ENCODE measurements at places on chromosomes 2 and 18. TPM values are rescaled to one million over a fixed set of nuclear protein-coding genes. Genes with fewer than 3 reads are reported as not detected.

The LYPD1 gene
- total RNA-seq, result not detected

The UGT1A1 gene
- not detected for total RNA-seq

The FTCDNL1 gene
- total RNA-seq, result 0.48 TPM

The PPM1B gene
- total RNA-seq, result 75.5 TPM

The PREB gene
- total RNA-seq, result 109 TPM

The HOXD4 gene
- total RNA-seq, result not detected

The C2orf66 gene
- total RNA-seq, result 0.21 TPM

The ACADL gene
- not detected for total RNA-seq

The SERPINB4 gene
- total RNA-seq, result not detected

The PLEKHH2 gene
- total RNA-seq, result not detected

The RGPD3 gene
- total RNA-seq, result 0.92 TPM

The D2HGDH gene
- 36.6 TPM for total RNA-seq

The G6PC2 gene
- total RNA-seq, result not detected

The REG3G gene
- not detected for total RNA-seq

The RAX gene
- not detected for total RNA-seq

The ALPP gene
- total RNA-seq, result not detected

The LIMS3 gene
- 0.43 TPM for total RNA-seq

The C2orf81 gene
- total RNA-seq, result 1.7 TPM

The RUFY4 gene
- total RNA-seq, result 0.86 TPM

The RIT2 gene
- not detected for total RNA-seq

The PTPN4 gene
- 80.8 TPM for total RNA-seq

The TWIST2 gene
- not detected for total RNA-seq

The NEURL3 gene
- total RNA-seq, result 0.64 TPM

The SCN1A gene
- not detected for total RNA-seq

The LYG1 gene
- total RNA-seq, result 1.8 TPM

The CDK15 gene
- not detected for total RNA-seq

The PLCD4 gene
- not detected for total RNA-seq

The RNU2-63P gene
- total RNA-seq, result 13.9 TPM

The CFAP65 gene
- total RNA-seq, result not detected

The DSG1 gene
- not detected for total RNA-seq

The DNAJC5G gene
- total RNA-seq, result not detected

The FBXO11 gene
- 48.4 TPM for total RNA-seq

The RNF125 gene
- total RNA-seq, result 21.3 TPM

The DES gene
- not detected for total RNA-seq

The POMC gene
- total RNA-seq, result 5.2 TPM

The CEBPZOS gene
- total RNA-seq, result 37.9 TPM

The UGT1A10 gene
- total RNA-seq, result not detected

The MAPK4 gene
- not detected for total RNA-seq

The TXNDC2 gene
- not detected for total RNA-seq

The SALL3 gene
- not detected for total RNA-seq

The MYO5B gene
- total RNA-seq, result not detected

The KIF3C gene
- 0.93 TPM for total RNA-seq

The NOP58 gene
- total RNA-seq, result 278 TPM

The DNAH6 gene
- 0.48 TPM for total RNA-seq

The CXCR2 gene
- 2.1 TPM for total RNA-seq

The ZNF892 gene
- total RNA-seq, result 4.1 TPM

The POU3F3 gene
- not detected for total RNA-seq

The SCN2A gene
- total RNA-seq, result not detected

The HOXD11 gene
- total RNA-seq, result not detected

The AGBL5 gene
- 12.5 TPM for total RNA-seq

The SPEG gene
- total RNA-seq, result 0.86 TPM

The TEKT4 gene
- not detected for total RNA-seq

The DPYSL5 gene
- not detected for total RNA-seq

Data from natural killer cell treated with Interleukin-12 subunit alpha and Interleukin-12 subunit beta and Interleukin-15 and Interleukin-18, amount 100 ng/mL, for 72 hours (primary cell).